Bladder microvascular endothelial cell (primary cell): ENCODE measurements at places on chromosomes 12 and 14. TPM values are rescaled to one million over a fixed set of nuclear protein-coding genes. Genes with fewer than 3 reads are reported as not detected.

The HOMEZ gene
- 4.0 and 7.1 TPM in 2 replicates for total RNA-seq

The SRP54 gene
- 49.5 and 88.8 TPM in 2 replicates for total RNA-seq

The MMP14 gene
- total RNA-seq, result 104 and 135 TPM in 2 replicates

The KICS2 gene
- 3.7 and 4.2 TPM in 2 replicates for total RNA-seq

The KRT7 gene
- total RNA-seq, result 55.5 and 66.4 TPM in 2 replicates

The C3AR1 gene
- 0.06 TPM in 1 of 2 replicates, not detected in the other for total RNA-seq

The MDGA2 gene
- not detected in 2 replicates for total RNA-seq

The POTEM gene
- not detected in 2 replicates for total RNA-seq

The TMEM19 gene
- total RNA-seq, result 35.9 and 49.4 TPM in 2 replicates

The SLC25A3 gene
- total RNA-seq, result 431 and 507 TPM in 2 replicates

The EFS gene
- 0.13 TPM in 1 of 2 replicates, not detected in the other for total RNA-seq

The RFLNA gene
- 0.13 and 0.49 TPM in 2 replicates for total RNA-seq

The OR6C2 gene
- total RNA-seq, result not detected in 2 replicates

The DHRS2 gene
- total RNA-seq, result 0.13 and 0.16 TPM in 2 replicates

The CPM gene
- total RNA-seq, result 1.1 and 2.9 TPM in 2 replicates

The GALNT9 gene
- total RNA-seq, result 0.13 TPM in 1 of 2 replicates, not detected in the other

The BTG1 gene
- 19.9 and 65.8 TPM in 2 replicates for total RNA-seq

The EPYC gene
- total RNA-seq, result not detected in 2 replicates

The OR4E2 gene
- total RNA-seq, result not detected in 2 replicates

The MSI1 gene
- total RNA-seq, result not detected in 2 replicates

The FGF6 gene
- not detected in 2 replicates for total RNA-seq

The KLHL33 gene
- under 0.01 TPM in 2 replicates for total RNA-seq

The SLC25A21 gene
- total RNA-seq, result 0.16 and 1.3 TPM in 2 replicates

The STON2 gene
- 0.49 and 59.4 TPM in 2 replicates for total RNA-seq

The NTF3 gene
- total RNA-seq, result 0.16 and 1.4 TPM in 2 replicates

The OAS3 gene
- 15.1 and 18.8 TPM in 2 replicates for total RNA-seq

The ADSS1 gene
- total RNA-seq, result 0.32 and 5.9 TPM in 2 replicates

The TAS2R10 gene
- 0.16 and 0.76 TPM in 2 replicates for total RNA-seq

The AMHR2 gene
- total RNA-seq, result not detected in 2 replicates

The TSPAN8 gene
- total RNA-seq, result 0.16 TPM in 1 of 2 replicates, not detected in the other

The TGM1 gene
- total RNA-seq, result 0.32 and 1.6 TPM in 2 replicates

The KRT81 gene
- total RNA-seq, result not detected in 2 replicates

The SLC39A2 gene
- total RNA-seq, result not detected in 2 replicates

The RIPK3 gene
- 4.9 TPM in 2 replicates for total RNA-seq
